ENCODE measurements at places on chromosomes 6 and 20.

GRCh38 chr6:105553171-105553570 lies 150.3 kb upstream of the PREP start:
- no peak for DNase-seq

GRCh38 chr20:21436205-21436604 lies 38.9 kb upstream of the NKX2-4 start:
- no peak for DNase-seq

DNA sequence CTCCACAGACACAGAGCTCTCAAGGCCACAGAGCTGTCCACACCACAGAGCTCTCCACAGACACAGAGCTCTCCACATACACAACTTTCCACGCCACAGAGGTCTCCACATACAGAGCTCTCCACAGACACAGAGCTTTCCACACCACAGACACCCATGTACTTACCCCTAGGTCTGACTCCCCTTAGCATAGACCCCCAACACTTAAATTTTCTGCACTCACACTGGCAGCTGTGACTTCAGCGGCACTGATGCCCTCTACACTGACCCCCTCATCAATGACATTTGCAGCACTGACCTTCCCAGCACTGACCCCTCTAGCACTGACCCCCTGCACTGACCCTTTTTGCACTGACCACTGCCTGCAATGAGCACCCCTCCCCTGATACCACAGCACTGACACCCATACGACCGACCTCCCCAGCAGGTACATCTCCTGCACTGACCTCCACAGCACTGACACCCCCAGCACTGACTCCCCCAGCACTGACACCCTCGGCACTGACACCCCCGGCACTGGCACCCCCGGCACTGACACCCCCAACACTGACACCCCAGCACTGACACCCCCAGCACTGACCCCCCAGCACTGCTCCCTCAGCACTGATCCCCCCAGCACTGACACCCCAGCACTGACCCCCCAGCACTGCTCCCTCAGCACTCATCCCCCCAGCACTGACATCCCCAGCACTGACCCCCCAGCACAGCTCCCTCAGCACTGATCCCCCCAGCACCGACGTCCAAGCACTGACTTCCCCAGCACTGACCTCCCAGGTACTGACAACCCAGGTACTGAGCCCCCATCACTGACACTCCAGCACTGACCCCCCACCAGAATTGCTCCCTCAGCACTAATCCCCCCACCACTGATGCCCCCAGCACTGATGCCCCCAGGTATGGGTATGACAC lies 56.5 kb downstream of the ERMARD start:
- no peak for DNase-seq

DNA sequence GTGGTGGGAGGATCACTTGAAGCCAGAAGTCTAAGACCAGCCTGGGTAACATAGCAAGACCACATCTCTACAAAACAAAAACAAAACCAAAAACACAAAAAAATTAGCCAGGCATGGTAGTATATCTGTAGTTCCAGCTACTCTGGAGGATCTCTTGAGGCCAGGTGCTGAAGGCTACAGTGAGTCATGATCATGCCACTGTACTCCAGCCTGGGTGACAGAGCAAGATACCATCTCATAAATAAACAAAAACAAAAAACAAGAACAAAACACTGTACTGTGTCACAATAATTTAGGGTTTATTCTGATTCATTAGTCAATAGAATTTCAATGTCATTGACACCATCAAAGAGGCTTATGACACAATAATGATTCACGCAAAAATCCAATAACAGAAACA lies 1121.7 kb upstream of the MAP3K7 start:
- no peak for DNase-seq

GRCh38 chr20:2691663-2692035 lies 931 bp upstream of the EBF4 start:
- DNase-seq: no peak

DNA sequence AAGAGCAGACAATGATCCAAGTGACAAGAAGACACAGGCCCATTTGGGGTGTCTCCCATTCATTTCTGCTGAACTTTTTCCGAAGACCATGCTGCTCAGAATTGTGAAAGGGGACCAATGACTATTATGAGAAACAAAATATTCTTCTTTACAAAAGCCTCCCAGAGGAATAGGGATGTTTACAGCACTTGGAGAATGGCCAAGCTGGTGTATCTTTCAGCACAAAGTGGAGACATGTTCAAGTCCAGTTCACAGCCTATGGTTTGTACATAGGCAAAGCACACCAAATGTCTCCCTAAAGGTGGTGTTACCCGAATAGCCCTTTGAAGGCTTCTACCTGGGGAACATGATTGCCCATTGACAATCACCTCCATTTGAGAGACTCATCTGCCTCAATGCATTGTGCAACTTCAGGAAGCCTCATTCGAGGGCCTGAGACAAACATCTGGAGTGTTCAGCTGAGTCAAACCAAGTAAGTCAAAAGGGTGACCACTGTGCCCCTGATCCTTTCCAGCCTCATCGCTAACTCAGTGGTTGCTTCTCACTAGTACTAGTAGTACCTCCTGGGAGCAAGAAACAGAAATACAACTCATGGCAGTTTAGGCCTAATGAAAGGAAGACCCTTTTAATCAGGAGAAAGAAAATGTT lies 451.0 kb upstream of the MARCKS start:
- DNase-seq: no peak

DNA sequence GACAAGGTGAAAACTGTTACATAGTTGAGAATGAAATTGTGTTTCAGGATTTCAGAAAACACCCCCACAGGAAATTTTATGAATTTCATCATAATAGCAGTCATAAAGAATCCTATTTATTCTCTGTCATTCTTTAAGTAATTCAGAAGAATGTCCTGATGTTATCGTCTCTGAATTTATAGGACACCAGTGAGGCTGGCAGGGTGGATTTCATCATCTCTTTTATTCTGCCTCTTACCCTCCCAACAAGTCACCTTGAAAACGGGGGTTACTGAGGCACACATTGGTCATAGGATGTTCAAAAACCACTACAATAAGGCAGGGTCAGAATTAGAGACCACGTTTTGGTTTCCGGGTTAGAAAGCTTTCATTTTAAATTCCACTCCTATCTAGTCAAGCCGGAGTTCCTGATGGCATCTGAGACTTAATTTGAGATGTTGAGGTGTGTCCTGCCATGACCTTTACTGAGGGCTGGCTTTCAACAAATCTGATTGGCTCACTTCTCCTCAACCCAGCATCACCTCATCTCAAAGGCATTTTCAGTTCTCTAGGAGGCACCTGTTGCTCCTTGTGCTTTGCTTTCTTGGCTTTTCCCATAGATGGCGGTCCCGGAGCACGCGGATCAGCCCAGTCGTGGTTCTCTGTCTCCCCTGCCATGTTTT lies 230.6 kb upstream of the SUPT3H start:
- DNase-seq: no peak

DNA sequence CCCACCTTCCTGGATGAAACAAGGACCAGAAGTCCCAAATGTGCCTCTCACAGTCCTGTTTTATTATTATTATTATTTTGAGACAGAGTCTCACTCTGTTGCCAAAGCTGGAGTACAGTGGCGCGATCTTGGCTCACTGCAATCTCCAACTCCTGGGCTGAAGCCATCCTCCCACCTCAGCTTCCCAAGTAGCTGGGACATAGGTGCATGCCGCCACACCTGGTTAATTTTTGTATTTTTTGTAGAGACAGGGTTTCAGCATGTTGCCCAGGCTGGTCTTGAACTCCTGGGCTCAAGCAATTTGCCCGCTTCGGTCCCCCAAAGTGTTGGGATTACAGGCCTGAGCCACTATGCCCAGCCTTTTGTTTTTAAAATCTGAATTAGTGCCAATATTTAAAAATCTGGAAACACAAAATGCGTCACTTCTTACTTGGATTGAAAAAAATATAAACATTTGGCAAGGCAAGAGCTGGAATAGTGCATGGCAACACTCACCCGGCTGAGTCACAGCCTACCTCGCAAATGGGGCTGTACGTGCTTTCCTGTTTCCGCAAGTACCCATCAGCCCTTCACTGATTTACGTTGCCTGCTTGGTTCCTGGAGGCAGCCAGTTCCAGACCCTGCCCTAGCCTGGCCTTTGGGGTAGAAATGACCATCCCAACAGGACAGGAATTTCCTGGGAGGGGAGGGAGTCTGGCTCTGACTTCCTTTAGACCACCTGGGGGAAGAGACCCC lies 6.3 kb downstream of the SDCBP2 start:
- no peak for DNase-seq

GRCh38 chr6:13278164-13278563 lies 50.2 kb downstream of the TBC1D7 start:
- DNase-seq: peak; percentile 70

GRCh38 chr6:77030929-77031674 lies 432.2 kb downstream of the HTR1B start:
- DNase-seq: no peak

- DNase-seq: no peak
Measured at GRCh38 chr20:14832630-14833029, 495.2 kb upstream of the FLRT3 start.

GRCh38 chr20:63290677-63291472 lies 2.1 kb upstream of the COL20A1 start:
- peak; percentile 51 for DNase-seq

DNA sequence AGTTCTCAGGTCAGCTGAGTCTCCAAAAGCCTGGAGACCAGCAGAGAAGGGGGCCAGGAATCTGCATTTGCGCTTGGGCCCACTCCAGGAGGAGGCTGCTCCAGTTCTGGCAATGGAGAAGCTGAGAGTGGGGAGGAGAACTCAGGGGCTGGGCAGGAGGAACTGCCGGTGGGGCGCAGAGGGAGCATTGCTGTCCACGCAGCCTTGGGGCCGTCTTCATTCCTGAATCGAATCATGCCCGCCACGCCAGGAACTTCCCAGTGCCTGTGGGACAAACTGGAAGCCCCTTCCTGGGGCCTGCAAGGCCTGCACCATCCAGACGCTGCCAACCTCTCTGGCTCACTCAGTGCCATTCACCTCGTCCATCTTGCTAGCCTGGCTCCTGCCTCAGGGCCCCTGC lies 16.9 kb downstream of the RAB44 start:
- no peak for DNase-seq

DNA sequence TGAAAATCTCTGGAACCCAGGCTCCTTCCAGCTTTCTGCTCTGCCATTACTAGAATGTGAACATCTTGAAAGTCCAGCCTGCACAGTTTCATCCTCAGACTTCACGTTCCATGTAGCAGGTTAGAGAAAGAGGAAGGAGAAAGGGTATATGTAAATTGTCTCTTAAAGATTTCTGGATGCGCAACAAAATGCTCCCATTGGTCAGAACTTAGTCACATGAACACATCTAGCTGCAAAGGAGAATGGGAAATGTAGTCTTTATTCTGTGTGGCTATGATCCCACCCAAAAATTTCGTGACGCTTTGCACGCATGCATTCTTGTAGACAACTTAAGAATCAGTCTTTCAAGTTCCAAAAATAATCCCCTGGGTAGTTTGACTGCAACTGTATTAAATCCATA lies 46.4 kb upstream of the CHD6 start:
- DNase-seq: peak; percentile 82

- peak; percentile 70 for DNase-seq
Measured at GRCh38 chr6:125310994-125311649, 9.4 kb upstream of the HDDC2 start.

DNA sequence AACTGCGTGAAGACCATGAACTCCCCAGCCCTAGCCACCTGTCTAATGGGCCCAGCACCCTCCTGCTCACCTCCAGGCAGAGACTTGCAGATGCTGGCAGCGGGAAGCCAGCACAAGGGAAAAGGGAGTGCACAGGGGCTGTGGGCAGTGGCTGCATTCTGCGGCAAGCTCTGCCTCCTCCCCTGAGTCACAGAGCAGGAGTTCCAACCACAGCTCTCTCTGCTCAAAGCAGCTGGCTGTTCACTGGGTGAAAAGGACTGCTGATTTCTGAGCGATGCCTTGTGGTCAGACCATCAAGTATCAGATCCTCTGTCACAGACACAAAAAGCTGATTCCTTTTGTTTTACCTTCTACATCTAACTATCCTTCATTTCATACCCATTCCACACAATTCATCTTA lies 10.5 kb downstream of the NKX2-2 start:
- DNase-seq: peak; percentile 8

DNA sequence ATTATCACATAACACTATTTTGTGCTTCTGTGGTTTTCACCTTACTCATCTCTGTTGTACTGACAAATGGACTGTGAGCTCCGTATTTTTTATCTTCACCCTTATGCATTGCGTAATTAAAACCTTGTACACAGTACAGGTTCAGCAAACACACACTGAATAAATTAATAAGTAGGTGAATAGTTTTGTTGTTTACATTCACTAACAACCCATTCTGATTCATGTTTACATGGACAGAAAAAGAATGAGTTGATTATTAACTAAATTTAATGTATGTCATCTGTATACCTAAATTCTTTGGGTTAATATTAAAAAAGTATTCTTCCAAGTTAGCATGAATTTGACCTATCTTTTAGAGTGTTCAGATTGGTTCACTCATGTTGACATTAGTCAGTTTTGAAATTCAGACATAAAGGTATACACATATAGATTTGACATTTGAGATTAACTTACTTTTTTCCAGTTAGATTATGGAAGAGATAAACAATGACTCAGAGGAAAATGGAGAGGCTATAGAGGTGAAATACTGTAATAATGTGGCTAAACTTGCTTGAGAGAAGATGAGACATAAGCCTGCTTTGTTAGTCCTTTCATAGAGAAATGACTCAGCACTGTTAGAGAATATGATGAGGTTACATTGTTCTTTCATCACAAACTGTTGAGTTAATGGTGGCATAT lies 541.7 kb upstream of the FLRT3 start:
- DNase-seq: no peak

DNA sequence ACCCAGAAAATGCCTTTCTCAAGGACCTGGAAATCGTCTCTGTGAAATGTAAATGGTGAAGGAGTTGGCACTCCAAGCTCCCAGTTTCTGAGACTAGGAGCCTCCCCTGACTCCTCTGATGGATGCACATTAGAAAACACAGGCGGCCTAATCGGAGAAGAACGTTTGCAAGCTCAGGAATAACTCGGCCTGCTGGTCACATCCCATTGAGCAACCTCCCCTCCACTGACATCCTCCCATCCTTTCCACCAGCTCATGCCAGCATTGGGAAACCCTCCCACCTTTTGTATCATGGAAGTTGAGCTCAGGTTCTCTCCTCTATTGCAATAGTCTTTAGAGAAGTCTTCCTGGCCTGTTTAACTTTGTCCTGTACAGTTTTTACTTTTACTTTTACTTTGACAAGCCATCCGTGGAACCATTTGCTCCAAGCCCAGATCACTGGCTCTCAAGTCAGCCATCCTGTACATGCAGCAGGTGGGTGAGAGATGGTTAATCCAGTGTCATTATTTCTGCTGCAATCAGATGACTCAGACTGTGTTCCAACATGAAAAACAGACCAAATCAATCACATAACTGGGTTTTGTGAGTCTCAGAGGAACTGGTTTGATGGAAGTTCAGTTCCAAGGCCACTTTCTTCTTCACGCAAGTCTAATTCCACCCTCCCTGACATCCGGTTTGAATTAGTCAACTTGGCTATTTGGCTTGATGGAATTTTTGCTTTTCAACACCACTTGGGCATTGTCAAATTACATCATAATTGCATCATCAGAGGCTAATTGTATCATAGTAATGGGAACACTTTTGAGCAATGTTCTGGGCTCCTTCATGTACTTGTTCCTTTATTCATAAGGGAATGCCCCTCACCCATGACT lies 619.4 kb upstream of the CDH4 start:
- no peak for DNase-seq

- no peak for DNase-seq
Measured at GRCh38 chr6:110400208-110400607, 15.2 kb downstream of the DDO start.

Data from OCI-LY7 (cell line).